ENCODE measurements at places on chromosomes 4 and X. TPM values are rescaled to one million over a fixed set of nuclear protein-coding genes. Genes with fewer than 3 reads are reported as not detected.
A peak's percentile ranks its signal among the peaks of the same experiment; 100 is the strongest.

DNA sequence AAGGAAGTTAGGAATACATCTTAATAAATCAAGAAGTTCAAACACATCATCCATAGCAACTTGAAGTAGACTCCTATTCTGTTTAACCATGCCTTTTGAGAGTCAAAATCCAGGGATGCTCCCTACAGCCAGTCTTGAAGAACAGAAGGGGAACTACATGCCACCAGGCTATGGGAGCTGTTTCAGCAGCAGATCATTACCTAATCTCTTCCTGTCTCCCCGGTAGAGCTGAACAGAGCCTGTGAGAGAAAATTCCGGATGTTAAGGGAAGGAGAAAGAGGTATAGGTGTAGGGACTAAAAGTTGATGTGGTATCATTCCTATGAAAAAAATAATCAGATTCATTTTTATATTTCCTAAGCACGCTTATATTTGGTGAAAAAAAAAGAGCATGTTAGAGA, 352.2 kb downstream of the SPRY1 start:
- no peak for DNase-seq

DNA sequence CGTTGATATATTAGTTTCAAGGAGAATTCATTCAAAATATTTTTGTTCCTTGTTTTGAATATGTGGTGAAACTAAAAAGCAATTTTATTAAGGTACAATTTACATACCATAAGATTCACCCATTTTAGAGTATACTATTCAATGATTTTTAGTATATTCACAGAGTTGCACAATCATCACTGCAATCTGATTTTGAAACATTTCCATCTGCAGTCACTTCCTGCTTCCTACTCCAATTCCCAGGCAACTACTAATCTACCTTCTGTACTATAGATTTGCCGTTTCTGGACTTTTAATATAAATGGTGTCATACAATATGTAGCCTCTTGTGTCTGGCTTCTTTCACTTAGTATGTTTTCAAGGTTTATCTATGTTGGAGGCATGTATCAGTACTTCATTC, 71.3 kb downstream of the SLC9A7 start:
- DNase-seq = peak; percentile 27

GRCh38 chr4:82469791-82470345, 39.5 kb downstream of the ENOPH1 start:
- DNase-seq = peak; percentile 6

DNA sequence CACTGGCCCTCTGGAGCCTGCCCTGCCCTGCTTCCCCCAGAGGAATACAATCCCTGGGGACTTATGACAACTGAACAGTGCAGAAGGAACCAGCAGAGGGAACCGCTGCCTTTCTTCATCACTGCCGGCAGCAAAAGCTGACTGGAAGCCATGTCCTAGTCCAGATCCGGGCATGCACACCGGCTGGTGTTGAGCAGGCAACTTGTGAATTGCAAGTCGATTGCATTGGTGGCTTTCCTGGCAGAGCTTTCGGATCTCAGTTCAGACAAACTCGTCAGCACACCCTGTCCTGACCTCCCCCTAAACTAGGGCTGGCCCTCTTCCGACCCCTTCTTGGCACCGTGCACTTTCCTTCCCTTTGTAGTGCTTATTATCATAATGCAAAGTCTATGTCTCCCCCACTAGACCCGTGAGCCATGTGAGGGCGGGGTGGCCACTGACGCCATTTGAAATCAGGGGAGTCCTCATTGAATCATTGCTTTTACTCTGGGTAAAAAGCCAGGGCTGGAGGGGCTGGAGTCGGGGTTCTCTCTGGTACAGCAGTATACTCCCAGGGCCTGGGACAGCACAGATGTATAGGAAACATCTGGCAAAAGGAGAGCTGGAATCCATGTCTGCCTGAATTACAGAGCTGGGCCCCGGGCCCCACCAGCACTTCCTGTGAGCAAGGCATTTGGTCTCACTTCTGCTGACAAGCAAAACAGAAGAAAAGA, 1.8 kb downstream of the ARHGAP4 start:
- peak; percentile 10 for DNase-seq

DNA sequence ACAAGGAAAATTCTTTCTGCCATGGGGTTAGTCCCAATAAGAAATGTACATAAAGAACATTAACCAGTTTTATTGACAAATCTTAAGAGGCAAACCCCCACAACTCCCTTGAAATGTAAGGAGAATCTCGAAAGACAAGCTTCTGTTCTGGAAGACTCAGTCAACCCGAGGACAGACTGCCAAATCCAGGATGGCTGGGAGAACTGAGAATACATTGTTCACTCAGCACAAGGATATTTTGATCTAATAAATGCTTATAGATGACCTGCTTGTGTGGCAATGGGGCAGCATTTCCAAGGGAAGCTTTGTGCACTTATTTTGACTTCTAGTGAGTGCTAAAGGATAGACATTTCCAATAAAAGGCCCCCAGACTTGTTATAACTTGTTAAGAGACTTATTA, 280.4 kb downstream of the DHX15 start:
- DNase-seq = no peak

Gene ESX1
- not detected for total RNA-seq

DNA sequence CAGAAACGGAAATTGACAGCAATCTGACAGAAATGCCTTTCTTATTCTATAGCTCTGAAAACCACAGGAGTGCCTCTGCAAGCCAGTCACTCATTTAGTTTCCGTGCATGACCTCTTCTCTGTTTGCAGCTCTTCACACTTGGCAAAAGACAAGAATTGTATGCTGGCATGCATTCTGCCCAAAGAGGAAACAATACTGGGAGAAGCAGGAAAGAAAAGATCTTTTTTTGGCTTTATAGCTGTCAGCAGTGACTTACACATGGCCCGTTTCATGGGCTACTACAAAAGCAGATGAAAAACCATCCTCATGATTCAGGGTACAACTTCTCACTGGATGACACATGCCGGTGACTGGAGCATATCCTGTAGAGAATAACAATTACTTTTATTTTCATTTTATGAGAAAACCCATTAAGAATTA, 249.4 kb downstream of the ADAMTS3 start:
- peak; percentile 90 for DNase-seq

- DNase-seq = peak; percentile 11
Measured at GRCh38 chr4:112840061-112840460, 203.1 kb downstream of the LARP7 start.

DNA sequence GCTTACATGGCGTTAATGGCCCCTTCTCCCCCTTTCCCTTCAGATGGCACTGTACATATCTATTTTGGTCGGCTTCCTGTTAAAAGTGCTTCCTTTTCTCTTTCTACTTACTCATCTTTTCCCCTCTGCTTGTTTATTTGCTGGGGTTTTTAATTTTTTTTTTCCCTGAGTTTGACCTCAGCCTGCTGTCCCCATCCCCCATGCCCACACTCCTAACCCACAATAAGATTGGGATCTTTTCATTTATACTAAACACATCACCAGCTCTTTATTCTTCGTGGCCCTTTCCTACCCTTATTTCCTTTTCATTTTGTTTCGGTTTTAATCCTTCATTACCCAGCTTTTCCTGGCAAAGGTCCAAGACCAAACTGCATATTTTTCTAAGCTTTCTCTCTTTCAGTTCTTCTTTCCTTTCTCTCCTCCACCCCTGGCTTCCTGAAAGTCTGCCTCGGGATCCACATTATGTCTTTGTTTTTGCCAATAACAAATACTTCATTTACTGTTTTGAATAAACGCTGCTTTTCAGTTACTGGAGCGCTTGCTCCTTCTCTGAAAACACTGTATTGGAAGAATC, 152.0 kb upstream of the USP9X start:
- DNase-seq = no peak

GRCh38 chr4:26140150-26140898, 180.5 kb upstream of the RBPJ start:
- DNase-seq = no peak

DNA sequence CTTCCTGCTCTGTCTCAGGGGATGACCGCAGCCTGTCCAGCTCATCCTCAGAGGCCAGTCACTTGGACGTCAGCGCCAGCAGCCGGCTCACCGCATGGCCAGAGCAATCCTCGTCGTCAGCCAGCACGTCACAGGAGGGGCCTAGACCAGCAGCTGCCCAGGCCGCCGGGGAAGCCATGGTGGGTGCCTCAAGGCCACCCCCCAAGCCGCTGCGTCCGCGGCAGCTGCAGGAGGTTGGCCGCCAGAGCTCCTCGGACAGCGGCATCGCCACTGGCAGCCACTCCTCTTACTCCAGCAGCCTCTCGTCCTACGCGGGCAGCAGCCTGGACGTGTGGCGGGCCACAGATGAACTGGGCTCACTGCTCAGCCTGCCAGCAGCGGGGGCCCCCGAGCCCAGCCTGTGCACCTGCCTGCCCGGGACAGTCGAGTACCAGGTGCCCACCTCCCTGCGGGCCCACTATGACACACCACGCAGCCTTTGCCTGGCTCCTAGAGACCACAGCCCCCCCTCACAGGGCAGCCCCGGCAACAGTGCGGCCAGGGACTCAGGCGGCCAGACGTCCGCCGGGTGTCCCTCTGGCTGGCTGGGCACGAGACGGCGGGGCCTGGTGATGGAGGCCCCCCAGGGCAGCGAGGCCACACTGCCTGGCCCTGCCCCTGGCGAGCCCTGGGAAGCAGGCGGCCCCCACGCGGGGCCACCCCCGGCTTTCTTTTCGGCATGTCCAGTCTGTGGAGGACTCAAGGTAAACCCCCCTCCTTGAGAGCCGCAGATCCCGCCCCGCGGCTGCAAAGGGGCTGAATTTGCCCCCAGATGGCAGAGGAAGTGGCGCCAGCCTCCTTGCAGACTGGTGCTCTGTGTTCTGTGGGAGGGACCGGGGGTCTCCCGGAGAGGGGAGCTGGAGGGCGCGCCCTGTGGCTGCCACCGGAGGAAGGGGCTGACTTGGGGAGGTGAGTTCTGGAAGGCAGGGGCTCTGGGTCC, 29.9 kb downstream of the DOK7 start:
- DNase-seq = no peak

DNA sequence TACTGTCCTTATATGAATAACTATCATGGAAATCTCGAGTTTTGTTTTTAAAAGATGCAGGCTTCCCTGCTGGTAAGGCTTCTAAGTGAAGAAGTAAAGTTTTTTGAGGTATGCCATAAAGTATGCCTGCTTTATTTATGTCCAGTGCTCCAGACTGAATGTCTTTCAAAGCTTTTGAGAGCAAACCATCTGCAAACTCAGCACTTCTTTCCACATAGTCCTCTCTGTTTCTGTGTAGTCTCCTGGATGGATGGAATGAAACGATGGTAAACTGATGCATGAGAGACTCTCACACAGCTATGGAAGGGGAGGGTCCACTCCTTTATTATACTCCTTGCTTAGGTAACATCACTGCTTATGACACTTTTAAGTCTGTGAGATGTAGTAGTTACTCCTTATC, 73.7 kb downstream of the NCAPG start:
- no peak for DNase-seq

Gene AWAT2
- 0.33 TPM for total RNA-seq

GRCh38 chrX:135384161-135384836, 37.4 kb upstream of the SMIM10L2A start:
- DNase-seq = peak; percentile 23

- DNase-seq = peak; percentile 24
Measured at GRCh38 chr4:147050356-147050765, 104.7 kb upstream of the TTC29 start.

DNA sequence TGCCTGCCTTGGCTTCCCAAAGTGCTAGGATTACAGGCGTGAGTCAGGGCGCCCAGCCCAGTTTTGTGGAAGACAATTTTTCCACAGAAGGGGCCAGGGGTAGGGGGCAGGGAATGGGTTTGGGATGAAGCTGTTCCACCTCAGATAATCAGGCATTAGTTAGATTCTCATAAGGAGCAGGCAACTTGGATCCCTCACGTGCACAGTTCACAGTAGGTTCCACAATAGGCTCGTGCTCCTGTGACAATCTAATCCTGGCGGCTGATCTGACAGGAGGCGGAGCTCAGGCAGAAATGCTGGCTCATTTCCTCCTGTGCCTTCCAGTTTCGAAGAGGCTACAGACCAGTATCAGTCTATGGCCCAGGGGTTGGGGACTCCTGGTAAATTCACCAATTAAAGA, 491.6 kb upstream of the AADAT start:
- DNase-seq = no peak

Gene BCORL1
- total RNA-seq = 2.2 TPM

Gene RNF150
- total RNA-seq = not detected

DNA sequence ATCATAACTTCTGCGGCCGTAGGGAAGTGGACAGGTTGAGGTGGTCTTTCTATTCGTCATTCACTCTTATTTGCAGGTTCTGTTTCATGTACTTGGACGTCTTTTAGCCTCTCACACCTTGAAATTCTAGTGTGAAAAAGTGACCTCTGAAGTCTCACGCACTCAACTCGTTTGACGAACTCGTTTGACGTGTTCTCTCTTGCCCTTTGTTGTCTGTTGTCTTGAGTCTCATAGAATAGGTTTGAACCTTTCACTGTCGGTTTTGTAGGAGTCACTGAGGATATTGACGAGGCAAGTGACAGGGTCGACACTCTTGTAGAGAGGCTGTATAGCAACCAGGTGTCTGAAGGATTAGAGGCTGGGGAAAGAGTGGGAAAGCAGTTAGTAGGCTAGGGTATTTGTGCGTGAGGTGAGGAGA, 1.1 kb upstream of the PGRMC2 start:
- peak; percentile 79 for DNase-seq

Gene ARAP2
- 13.1 TPM for total RNA-seq

DNA sequence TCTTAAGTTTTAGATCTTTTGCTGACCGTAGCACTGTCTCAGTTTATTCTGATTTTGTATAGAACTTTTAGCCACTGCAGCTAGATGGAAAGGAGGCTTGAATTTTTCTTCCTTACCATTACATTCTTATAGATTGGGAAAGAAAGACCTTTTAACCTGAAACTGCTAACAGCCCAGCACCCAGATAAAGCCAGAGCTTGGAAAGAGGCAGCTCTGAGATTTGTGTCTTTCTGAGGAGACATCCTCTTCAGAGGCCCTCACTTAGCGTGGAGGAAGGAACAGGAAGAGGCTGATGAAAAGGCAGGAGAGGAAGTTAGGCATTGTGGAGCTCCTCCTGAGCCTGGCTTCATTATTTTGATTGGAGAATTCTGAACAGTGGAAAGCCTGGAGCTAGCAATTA, 35.1 kb downstream of the ATG4A start:
- no peak for DNase-seq

Gene EXOC1L
- total RNA-seq = not detected

DNA sequence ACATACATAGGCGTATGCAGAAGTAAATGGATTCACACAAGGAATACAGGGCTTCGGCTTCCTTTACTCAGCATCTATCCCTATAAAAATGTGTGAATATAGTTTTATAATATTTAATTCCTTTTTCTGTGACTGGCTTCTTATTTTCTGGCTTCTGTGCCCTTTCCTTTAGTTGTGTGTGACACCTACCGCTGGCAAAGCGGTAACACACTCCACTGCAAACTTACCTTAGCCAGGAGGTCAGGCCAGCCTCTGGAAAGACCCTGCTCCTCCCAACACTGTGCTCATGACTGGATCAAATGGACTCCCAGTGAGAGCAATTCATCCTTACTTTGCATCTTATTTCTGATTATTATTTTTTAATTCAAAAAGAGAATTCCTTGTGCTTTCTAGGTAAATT, 244.2 kb downstream of the ANK2 start:
- no peak for DNase-seq
